Osteocyte (in vitro differentiated cells): ENCODE measurements at places on chromosomes 11 and 22.

- DNase-seq, result no peak
Observed at GRCh38 chr11:118996926-118997626, 862 bp upstream of the CENATAC start.

- no peak for DNase-seq
Observed at GRCh38 chr11:102604875-102605274, 20.3 kb downstream of the MMP20 start.

- DNase-seq, result no peak
Observed at GRCh38 chr11:5229796-5230195, 2.9 kb upstream of the HBB start.

DNA sequence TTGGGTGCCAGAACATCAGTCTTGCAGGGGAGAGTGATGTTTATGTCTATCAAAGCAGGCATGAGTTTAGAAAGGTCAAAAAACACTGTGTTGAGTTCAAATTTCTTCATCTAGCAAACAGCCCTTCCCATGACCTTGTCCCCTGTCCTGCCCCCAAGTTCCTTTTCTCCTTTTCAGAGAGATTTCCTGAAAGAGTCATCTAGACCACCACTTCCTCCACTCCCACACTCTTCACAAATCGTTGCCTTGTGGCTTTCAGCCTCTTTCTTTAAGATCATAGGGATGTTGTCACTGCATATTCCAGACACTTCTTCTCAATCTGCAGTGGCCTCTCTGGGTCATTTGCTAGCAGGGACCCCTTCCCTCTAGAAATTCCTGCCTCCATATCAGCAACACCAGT lies 290.5 kb downstream of the TENM4 start:
- DNase-seq, result no peak

GRCh38 chr22:44204739-44205515 lies 24.2 kb downstream of the PARVG start:
- no peak for DNase-seq

DNA sequence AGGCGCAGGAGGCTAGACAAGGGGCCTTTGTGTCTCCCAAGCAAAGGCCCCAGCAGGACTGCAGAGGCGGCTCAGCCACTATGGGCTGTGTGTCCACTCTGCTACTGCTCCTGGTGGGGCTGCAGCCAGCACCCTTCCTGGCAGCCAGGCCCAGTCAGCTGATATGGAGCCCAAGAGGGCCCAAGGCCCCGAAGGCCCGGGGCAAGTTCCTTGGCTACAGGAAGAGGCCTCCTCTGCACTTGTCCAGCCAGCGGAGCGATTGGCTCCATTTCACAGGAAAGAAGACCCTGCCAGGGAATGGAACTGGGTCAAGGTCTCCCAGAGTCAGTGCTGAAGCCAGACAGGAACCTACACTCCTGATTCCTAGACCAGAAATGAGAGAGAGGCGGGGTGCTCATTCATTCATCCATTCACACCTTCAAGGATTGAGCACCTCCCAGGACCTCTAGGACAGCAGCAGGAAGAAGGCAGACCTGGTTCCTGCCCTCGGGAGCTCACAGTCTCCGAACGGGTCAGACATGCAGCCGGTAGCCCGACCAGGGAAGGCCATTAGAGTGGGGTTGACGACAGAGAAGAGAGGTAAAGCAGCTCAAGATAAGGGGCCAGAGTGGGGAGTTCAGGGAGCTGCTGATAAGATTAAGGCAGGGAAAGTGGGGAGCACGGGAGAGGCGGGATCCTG lies 811 bp upstream of the P2RY2 start:
- DNase-seq, result no peak

DNA sequence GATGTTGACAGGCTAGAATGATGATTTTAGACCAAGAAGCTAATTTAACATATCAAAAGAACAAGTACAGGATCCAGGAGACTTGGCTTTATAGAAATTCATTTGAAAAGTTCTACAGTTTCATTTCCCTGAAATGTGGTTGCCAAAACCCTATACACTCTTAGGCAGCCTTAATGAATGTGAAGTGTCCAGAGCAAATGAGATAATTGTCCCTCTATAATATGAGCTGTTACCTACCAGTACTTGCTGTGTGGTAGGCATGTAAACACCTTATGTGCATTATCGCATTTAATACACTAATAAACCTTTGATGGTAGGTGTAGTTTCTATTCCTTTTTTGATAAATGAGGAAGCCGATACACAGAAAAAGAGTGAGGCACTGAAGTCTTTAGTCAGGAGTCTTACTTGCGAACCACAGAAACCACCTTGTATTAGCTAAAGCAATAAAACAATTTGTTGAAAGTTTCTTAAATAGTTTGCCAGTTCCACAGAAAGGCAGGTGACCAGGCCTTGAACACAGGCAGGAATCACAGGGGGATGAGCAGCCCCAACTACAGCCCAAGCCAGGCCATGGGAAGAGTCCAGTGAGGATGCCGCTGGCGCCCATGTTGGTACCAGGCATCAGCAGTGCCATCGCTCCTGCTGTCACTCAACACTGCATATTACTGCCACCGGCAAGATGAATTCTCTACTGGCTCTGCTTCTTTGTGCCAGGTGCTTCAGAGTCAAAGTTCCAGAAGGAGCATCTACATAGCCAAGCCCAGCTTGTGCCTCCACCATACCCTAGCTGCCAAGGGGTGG lies 81.7 kb downstream of the SWAP70 start:
- no peak for DNase-seq

DNA sequence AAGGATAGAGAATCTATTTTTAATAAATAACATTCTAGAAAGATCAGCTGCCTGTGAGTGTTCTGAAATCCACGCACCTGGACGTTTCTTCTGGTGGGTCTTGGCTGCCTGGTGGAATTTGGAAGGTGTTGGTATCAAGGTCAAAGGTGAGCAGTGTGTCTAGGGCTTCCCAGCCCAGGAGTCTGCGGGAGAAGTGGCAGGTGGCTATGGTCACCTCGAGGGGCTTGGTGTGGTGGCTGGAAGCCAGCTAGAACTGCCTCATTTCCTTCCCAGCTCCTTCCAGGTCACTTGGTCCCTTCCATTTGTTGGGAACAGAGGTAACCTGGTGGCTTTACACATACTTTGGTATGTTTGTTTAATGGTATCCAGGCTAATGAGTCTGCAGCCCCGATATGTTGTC lies 41.4 kb downstream of the NAT10 start:
- DNase-seq, result no peak

DNA sequence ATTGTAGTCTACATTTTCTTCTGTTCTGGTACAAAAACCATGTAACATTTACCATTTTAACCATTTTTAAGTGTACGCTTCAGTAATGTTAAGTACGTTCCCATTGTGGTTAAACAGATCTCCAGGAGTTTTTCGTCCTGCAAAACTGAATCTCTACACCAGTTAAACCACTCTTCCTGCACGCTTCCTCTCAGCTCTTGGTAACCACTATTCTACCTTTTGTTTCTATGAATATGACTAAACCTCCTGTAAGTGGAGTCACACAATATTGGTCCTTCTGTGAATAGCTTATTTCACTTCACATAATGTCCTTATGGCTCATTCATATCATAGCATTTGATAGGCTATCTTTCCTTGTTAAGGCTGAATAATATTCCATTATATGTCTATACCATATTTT lies 7.1 kb upstream of the EXT2 start:
- DNase-seq, result no peak

GRCh38 chr11:19845626-19846025 lies 133.0 kb downstream of the NAV2 start:
- no peak for DNase-seq

- DNase-seq, result no peak
Observed at GRCh38 chr11:16891165-16891564, 123.0 kb downstream of the PLEKHA7 start.

DNA sequence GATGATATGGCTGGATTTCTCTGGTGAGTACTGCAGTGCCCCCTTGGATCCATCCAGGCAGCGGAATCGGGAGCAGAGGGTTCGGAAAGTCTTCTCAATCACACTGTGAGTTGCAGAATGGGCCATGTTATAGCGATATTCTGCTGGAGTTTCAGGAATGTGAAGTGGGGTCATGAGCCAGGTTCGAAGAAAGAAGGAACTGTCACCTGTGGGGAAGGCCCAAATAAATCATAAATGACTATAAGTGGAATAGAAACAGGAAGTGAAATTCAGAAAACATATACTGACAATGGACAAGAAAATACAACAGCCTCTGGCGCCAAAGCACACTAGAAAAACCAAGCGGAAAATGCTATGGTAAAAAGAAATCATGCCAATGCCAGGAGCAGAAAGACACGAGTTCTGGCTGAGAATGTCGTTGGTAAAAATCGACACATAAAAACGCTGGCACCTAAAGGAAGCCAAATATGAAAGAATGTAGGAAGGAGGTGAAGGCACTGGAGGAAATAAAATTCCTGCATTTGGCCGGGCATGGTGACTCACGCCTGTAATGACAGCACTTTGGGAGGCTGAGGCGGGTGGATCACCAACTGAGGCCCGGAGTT lies 10.0 kb upstream of the AMBRA1 start:
- DNase-seq, result no peak

- DNase-seq, result peak; percentile 83
Observed at GRCh38 chr22:22787786-22788459, 99.7 kb upstream of the IGLL5 start.

DNA sequence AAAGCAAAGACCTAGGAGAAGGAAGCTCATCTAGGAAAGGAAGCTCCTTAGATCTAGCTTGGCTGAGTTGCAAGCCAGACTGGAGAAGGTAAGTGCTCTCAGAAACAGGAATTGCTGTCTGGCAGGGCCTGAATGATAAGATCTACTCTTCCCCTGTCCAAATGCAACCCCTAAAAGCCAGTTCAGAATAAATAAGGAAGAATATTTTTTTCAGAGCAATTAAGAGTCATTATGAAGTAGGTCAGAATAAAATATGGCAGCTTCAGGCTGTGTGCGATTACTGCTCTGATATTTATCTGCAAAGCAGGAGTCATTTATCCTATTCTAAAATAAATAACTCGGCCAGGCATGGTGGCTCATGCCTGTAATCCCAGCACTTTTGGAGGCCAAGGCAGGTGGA lies 82.1 kb downstream of the PIWIL4 start:
- peak; percentile 8 for DNase-seq

DNA sequence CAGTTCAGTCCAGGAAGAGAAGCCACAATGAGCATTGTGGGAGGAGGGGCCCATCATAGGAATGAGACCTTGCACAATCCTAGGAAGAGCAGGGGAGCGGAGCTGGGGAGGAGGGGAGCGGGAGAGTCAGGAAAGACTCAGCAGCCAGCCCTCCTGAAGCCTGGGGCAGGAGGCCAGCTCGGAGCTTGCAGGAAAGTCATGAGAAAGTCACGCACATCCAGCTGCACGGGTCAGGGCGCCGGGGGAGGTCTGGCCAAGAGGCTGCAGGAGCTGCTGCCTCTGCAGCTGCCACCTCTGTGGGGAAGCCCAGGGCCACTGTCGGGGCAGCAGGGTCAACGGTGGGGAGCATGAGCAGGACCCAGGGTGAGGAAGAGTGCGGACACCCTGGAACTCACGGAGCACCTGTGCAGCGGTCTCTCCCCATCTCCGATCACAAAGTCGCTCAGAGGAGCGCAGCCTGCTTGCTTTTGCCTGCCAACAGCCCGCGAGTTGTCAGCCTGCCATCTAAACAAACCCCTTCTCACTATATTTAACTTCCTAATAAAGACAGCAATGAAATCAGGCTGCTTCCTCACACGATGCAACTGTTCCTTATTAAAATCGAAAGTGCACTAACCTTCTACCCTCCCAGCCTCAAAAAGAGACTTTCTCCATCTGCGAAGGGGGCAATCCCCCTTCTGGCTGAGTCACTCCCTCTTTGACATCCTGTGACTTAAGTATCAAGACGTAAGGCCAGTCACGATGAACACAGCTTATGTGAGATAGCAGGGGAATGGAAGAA lies 52.9 kb upstream of the RTL6 start:
- DNase-seq, result no peak

DNA sequence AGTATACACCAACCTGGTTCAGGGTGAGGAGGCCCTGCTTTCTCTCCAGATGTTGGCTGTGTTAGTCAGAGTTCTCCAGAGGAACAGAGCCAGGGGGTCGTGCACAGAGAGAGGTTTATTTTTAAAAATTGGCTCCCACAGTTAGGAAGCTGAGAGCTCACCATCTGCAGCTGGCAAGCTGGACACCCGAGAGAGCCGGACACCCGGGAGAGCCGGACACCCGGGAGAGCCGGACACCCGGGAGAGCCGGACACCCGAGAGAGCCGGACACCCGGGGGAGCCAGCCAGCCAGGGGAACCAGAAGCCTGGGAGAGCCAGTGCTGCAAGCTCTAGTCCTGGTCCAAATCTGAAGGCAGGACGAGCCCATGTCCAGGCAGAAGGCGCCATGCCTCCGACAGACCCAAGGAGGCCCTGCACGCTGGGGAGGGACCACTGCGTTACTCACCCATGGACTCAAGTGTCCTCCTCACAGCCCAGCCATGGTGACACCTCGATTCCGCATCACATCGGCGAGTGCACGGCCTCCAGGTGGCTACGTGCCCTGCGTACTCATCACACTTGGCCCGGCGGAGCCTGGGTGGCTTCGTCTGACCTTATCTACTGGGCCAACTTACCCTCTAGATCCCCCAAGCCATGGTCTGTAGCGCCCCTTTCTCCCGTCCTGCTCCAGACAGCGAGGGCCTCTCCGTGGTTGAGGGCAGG lies 99.0 kb downstream of the BRD1 start:
- DNase-seq, result peak; percentile 84

DNA sequence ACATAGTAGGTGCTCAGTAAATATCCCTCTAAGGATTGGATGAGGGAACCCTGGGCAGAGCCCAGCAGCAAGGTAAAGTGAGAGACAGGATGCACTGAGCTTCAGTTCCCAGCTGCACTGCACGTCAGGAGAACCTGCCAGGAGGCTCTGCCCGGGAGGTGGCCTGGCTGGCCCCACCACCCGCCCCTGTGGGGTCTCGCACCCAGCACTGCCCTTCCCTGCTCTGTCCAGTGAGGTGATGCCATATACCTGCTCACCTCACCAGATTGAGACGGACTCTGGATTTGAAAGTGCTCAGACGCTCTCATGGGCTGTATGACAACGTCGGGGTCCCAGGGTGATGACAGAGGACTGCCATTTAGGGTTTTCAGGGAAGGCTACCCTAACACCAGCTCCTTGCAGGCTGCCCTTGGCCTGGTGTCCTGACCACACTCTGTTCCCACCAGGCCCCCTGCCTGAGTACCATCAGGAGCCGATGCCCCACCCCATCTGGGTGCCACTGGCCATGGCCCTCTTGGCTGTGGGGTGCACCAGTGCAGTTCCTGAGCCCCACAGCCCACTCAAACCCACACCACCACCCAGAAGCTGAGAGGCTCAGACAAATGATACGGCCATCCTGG lies 61.7 kb upstream of the FGF3 start:
- no peak for DNase-seq

DNA sequence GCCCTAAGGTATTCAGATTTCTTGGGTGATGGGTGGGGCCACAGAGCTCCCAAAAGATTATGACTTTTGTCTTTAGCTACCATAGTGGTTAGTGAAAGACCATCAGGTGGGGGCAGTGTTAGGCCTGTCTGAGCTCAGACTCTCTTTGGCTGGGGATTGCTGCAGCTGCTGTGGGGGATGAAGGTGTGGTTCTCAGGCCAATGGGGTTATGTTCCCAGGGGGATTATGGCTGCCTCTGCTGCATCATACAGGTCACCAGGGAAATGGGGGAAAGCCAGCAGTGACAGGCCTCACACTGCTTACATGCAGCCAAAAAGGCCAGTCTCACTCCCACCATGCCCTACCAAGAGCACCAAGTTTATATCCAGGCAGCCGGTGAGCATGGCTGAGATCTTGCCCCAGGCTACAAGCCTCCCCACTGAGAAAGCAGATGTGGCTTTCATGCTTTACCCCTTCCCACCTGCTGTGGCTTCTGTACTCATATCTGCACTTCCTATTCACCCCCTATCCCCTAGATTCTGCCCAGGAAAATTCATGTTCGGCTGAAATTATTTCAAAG lies 24.8 kb downstream of the CNTF start:
- DNase-seq, result no peak

- DNase-seq, result no peak
Observed at GRCh38 chr11:6206456-6207180, 1.3 kb downstream of the C11orf42 start.
